GM23248 (cell line): ENCODE measurements at places on chromosomes 2 and 18. TPM values are rescaled to one million over a fixed set of nuclear protein-coding genes. Genes with fewer than 3 reads are reported as not detected.

RUFY4 gene
- not detected in 2 replicates for polyA plus RNA-seq

IL36RN gene
- not detected in 2 replicates for polyA plus RNA-seq

SERPINB13 gene
- not detected in 2 replicates for polyA plus RNA-seq

CMPK2 gene
- polyA plus RNA-seq = 0.11 TPM in 1 of 2 replicates, not detected in the other
